ENCODE measurements at places on chromosomes 1 and 21.

GRCh38 chr21:35507181-35507759 is 458.2 kb upstream of the RUNX1 start:
- DNase-seq = no peak

DNA sequence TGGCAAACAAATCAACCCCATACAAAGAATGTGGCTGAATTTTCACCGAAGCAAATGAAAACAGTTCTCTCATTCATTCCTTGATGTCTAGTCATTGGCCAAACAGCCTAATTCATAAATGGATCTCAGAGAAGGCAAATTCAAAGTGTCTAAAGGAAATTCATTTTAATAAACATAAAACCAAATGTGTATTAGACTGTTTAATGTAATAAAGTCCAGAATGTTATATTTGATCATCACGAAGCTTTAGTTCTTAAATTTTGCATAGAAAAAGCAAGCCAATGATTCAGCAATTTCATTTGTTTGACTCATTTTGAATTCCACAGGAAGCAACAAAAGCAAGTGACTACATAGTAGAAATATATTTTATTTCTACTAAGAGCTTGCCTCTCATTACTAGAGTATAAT is 379.2 kb upstream of the ADAMTS5 start:
- DNase-seq = no peak

GRCh38 chr1:204261746-204262505 is 48.1 kb upstream of the GOLT1A start:
- DNase-seq = no peak

DNA sequence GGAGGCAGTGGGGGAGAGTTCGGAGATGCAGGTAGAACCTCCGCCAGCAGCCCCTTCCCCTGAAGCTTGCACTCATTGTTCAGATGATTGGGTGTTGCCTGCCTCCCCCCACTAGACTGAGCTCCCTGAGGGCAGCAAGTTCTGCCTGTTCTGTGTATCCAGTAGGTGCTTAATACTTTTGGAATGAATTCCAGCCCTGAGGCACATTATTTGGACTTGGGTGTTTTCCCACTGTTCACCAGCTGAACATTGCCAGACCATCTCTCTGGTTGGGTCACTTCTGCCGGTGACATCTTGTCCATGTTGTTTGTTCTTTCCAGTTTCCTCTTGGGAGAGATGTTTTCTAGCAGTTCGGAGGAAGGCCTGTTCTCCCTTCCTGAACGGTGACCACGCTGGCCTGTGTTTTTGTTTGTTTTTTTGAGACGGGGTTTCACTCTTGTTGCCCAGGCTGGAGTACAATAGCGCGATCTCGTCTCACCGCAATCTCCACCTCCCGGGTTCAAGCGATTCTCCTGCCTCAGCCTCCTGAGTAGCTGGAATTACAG is 48.7 kb downstream of the SPSB1 start:
- no peak for DNase-seq

GRCh38 chr1:235067396-235068157 is 61.1 kb downstream of the TOMM20 start:
- DNase-seq = no peak

- no peak for DNase-seq
Observed at GRCh38 chr21:18334066-18334465, 69.5 kb downstream of the TMPRSS15 start.

- DNase-seq = no peak
Observed at GRCh38 chr1:165641231-165641987, 10.4 kb downstream of the MGST3 start.

- no peak for DNase-seq
Observed at GRCh38 chr1:30991862-30992606, 73.5 kb downstream of the PUM1 start.

GRCh38 chr1:60059468-60059867 is 14.1 kb downstream of the C1orf87 start:
- DNase-seq = no peak

DNA sequence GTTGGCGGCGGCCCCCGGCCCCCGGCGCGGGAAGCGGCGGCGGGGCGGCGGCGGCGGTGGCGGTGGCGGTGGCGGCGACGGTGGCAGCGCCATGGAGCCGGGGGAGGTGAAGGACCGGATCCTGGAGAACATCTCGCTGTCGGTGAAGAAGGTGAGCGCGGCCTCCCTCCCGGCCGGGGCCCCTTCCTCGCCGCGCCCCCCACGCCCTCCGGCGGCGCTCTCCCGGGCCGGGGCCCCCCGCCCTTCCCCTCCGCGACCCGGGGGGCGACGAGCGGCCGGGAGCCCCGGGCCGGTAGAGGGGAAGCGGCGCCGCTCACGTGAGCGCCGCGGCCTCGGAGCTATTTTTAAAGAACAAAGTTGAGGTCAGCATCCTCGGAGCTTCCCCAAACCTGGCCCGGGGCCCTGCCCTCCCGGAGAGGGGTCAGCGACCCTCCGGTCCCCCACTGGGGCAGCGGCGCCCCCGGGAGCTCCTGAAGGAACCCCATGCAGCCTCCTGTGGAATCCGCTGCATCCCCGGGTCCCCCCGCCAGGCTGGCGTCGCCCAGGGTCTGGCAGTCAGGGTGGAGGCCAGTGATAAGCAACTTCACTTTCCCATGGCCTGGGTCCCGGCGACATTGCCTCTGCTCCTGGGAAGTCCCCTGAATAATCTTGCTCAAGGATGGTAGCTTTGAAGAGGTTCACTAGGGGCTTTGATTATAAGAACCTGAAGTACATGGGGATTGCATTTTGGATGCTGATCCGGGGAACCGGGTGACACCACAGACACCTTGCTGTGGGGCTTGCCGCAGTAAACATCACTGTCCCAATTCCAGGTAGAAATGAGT is 560 bp downstream of the PLEKHM2 start:
- no peak for DNase-seq

DNA sequence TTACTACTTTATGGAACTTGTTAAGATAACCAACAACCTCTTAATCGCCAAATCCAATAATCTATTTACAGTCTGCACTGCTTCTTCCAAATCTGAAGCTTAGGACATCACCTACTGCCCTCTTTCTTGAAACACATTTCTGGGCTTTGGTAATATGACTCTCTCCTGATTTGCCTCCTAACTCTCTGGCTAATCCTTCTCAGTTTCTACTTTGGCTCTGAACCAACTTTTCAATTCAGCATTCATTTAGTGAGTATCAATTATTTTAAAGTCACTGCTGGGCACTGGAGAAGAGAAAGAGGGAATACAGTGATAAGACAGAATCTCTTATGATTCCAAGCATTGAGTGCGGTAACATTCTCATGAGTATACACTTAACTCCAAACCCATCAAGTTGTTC is 275.0 kb downstream of the AKT3 start:
- peak; percentile 21 for DNase-seq

DNA sequence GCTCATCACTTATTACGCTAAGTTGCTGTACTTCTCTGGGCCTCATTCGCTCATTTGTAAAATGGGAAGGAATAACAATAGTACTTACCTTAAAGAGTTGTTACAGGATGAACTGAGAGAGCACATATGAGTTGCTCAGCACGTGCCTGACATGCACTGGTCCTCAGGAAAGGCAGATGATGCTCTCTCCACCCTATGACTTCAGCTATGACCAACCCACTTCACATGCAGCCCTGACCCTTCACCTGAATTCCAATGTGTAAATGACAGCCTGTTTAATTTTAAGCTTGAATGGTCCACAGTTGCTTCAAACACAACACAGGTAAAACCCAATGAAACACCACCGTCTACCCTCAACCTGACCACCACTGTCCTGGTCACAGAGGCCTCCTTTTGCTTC is 32.9 kb downstream of the GADD45A start:
- DNase-seq = no peak

GRCh38 chr1:119329541-119330461 is 38.8 kb upstream of the HAO2 start:
- DNase-seq = no peak

GRCh38 chr1:194076646-194077045 is 890.2 kb upstream of the B3GALT2 start:
- DNase-seq = no peak

- DNase-seq = no peak
Observed at GRCh38 chr1:182195733-182196132, 134.2 kb upstream of the ZNF648 start.

- no peak for DNase-seq
Observed at GRCh38 chr1:103514920-103515503, 10.5 kb upstream of the RNPC3 start.

DNA sequence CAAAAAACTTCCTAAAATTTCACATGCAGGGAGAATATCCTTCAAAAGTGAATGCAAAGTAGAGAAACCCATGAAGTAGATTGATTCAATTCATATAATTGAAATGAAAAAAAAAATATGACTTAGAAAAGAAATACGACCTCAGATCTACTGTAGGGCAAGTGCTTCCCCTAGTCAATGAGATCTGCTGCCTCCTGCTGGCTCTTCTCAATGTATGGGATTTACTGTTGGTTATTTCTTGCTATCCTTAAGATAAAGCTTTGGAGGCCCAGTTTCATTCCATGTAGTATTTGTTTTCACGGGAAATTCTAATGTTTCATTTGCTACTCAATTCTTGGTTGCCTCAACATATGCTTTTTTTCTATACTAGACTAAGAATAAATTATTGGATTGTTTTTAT is 46.2 kb downstream of the ZNF648 start:
- DNase-seq = no peak

DNA sequence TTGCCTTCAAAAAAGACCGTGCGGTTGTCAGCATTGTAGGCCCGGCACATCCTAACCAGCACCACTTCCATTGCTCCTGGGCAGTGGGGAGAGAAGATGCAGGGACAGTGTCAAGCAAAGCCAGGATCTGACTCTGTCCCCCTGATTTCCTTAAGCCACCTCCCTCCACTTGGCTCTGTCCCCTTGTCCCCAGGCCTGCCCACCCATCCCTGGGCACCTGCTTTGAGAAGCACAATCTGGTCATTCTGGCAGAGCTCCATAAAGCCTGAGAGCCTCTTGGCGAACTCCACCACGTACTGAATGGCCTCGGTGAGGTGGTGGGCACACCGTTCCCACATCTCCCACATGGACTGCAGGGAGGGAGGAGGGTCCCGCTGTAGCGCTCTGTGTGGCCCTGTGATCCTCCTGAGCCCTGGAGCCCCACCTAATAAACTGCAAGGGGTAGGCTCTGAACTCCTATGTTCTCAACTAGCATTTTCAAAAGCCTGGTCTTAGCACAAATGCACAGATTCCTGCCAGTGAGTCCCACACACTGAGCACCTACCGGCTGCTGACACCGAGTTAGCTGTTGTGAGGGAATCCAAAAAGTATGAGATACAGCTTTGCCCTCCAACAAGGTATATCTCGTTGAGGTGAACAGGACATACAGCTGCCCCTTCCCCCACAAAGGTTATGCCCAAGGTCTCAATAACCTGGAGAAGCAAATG is 8.2 kb upstream of the LINGO4 start:
- no peak for DNase-seq

DNA sequence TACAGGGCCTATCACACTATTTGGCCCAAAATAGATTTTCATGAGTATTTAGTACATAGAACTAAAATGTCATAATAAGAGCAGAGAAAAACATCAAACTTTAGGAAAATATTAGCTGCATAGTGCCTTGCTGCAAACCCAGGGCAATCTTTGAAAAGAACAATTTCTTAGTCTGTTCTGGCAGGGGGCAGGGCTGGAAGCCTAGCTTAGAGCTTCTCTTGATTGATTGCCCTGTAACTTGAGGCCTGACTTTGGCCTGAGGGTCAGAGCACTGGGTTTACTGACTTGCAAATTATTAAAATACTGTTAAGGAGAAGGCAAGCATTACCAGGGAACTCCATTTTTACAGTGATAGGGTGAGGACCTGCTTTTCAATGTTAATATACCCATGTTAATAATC is 115.8 kb upstream of the SPAG17 start:
- DNase-seq = no peak

DNA sequence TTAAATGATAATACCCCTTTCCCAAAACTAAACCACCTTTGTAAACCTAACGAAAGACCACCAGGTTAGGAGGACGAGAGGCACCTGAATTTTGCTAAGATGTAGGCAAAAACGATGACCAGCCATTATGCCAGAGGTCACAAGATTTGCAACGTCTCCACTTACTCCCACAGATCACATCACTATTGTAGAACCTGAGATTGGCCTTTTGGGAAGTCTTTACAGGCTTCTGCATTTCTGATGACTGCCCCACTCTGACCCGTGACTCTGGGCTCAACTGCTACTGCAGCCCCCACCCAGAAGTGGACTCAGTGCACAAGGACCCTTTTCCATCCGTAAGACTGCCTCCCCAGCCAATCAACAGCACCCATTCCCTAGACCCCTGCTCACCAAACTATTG is 36.4 kb upstream of the COL6A2 start:
- no peak for DNase-seq

- no peak for DNase-seq
Observed at GRCh38 chr1:154495496-154496273, 6.3 kb upstream of the TDRD10 start.

GRCh38 chr1:32220746-32221580 is 1.2 kb downstream of the TMEM234 start:
- DNase-seq = no peak

- DNase-seq = no peak
Observed at GRCh38 chr1:162367073-162367472, 9.6 kb downstream of the SPATA46 start.

DNA sequence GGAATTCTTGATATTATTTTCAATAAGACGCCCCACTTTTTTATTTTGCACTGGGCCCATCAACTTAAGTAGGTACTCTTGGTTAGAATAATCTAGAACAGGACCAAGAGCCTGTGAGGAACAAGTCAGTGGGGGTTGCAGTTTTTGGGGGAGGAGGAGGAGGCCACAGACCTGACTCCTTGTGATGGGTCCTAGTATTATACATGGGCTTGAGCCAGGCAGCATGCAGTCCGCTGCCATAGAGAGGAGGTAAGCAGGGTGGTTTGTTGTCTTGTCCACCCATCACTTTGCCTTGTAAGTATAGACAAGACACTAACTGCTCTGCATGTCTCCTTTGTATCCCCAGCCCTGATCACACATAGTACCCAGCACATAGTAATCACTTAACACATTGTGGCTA is 24.5 kb downstream of the ROR1 start:
- DNase-seq = no peak

- no peak for DNase-seq
Observed at GRCh38 chr1:227317523-227318015, 723 bp downstream of the CDC42BPA start.

DNA sequence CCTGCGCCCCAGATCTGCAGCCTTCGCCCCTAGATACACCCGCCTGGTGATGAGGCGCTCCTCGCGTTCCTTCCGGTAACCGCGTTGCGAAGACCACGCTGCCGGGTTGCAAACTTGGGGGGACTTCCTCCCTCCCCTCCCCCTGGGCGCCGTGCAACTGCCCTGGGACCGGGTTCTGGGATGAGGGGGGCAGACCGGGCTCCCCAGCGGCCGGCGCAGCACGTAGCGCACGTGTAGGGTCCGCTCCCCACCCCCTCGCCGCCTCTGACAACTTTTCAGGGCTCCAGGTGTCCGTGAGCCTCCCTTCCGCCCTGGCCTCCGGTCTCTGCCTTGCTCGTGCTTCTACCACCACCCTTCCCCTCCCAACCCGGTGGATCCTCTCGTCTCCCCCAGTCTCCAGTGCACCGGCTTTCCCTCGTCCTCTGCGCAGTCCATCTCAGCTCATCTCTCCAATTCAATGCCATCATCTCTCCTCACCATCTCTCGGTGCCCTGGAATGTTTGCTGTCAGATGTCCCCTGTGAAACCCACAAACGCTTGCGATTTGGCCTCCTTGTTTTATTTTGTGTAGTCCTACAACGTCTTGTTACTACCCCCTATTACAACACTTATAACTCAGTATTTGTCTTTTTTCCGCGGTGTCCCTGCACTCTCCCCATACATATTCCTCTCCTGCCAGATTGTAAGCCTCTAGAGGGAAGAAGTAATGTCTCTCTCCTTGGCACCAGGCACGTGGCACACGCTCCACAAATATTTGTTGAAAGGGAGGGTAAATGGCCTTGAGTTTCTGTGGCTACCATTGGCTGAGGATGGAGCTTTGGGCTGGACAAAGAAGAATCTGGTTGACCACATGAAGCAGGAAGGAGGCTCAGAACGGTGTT is 782 bp downstream of the PCAT6 start:
- DNase-seq = no peak
